Ascending aorta (tissue), 2 donors: ENCODE measurements at places on chromosomes 5 and 9. TPM values are rescaled to one million over a fixed set of nuclear protein-coding genes. Genes with fewer than 3 reads are reported as not detected.
A peak's percentile ranks its signal among the peaks of the same experiment; 100 is the strongest.

GRCh38 chr9:6672118-6672517 is 26.6 kb upstream of the GLDC start:
- DNase-seq: no peak

DNA sequence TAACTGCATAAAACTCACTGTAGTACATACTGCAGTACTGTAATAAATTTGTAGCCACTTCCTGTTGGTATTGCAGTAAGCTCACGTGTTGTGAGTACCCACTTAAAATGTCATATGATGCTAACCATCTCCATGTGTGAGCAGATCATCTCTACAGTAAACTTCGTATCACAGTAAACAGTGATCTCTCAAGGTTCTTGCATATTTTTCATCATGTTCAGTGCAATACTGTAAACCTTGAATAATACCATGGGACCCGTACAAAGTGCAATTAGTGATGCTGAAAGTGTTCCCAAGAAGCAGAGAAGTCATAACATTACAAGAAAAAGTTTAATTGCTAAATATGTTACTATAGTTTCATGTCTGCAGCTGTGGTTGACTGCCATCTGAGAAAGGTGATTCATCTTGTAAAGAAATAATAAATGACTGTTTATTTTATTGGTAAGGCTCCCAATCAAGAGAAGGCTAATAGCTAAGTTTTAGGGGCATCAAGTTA is 253.8 kb upstream of the POU5F2 start:
- no peak for DNase-seq

The ARRDC3 gene
- total RNA-seq: 30.1 TPM

GRCh38 chr5:58294598-58295305 is 165.1 kb downstream of the PLK2 start:
- DNase-seq: no peak

DNA sequence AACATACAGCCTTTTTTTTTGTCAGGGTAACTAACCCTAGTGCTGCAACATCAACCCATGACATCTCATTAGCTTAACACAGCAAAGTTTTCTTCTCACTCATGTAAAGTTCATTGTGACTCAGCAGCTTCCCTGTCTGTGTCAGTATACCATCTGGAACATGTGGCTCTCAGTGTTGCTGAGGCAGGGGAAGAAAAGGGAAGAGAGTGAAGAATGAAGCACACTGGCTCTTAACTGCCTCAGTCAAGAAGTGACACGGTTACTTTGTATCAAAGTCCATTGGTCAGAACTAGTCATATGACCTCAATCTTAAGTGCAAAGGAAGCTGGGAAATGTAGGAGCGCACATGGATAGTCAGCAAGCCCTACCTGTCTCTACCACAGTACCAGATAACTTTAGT is 185.0 kb upstream of the ELL2 start:
- peak; percentile 67 for DNase-seq

DNA sequence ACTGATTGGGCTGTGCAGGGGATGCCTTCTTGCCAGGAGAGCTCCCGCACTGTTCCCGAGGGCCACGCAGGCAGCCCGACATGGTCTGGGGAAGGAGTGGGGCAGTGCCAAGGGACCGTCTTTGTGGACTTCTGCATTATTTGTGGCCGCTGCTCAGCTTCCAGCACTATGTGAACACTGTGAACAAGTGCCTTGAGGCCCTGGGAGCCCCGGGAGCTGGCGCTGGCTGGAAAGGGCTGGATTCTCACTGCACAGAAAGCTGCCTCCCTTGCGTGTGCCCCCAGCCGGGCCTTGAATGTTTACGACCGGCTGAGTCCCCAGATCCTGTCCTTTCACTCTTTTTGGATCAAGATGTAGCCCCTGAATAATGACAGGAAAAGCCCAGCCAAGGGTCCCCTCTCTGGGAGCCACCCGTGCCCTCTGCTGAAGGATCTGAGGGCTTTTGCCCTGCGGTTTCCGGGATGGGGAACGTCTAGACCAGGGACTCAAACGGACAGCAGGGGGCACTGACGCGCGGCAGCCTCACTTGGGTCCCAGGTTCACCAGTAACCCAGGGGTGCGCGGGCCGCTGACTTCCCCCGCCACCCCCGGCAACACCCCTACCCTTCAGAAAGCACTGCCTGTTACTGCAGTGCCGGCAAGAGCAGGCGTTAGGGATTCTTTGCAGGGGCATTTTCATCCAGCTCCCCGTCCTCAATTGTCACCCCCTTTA is 98.9 kb upstream of the FCN2 start:
- no peak for DNase-seq
